ENCODE measurements at places on chromosomes 1 and 21.

GRCh38 chr1:225554216-225554812, 98.6 kb downstream of the ENAH start:
- no peak for DNase-seq

GRCh38 chr21:26935977-26936376, 30.9 kb downstream of the ADAMTS5 start:
- no peak for DNase-seq

DNA sequence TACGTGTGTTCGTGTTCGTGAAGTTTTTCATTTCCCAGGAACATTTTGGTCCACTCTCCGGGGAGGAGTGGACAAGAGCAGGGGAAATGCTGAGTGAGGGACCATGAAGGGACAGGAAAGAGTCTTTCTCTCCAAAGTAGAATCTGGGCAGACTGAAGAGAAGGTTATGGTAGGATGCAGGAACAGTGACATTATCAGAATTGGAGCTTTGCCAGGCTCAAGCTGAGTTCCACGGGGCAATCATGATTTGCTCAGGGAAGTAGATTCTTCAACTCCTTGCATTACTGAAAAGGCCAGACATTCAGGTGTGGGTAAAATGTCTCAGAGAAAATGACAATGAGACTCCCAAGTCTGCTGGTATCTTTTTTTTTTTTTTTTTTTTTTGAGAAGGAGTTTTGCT, 16.6 kb downstream of the ATP1A4 start:
- DNase-seq, result no peak

DNA sequence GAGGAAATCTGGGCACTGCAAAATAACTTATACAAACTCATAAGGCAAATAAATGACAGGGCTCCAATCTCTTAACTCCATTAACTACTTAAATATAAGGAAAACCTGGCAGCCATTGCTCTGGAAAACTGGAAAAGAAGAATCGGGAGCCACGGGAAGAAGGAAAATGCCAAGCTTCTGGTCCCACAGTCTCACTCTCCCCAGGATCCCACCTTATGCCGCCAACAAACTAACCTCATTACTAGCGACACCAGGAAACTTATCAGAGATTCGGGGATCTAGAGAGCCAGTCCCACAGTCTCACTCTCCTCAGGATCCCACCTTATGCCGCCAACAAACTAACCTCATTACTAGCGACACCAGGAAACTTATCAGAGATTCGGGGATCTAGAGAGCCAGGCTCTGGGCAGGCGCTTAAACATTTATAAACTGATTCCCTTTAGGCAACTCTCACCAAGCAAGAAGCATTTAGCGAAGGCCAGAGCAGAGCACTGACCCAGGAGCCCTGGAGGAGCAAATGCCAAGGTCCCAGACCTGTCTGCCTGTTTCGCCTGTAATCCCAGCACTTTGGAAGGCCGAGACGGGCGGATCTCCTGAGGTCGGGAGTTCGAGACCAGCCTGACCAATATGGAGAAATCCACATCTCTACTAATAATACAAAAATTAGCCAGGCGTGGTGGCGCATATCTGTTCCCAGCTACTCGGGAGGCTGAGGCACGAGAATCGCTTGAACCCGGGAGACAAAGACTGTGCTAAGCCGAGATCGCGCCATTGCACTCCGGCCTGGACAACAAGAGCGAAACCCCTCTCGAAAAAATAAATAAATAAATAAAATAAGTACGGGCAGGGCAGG, 720 bp downstream of the PSMB2 start:
- peak; percentile 46 for DNase-seq

DNA sequence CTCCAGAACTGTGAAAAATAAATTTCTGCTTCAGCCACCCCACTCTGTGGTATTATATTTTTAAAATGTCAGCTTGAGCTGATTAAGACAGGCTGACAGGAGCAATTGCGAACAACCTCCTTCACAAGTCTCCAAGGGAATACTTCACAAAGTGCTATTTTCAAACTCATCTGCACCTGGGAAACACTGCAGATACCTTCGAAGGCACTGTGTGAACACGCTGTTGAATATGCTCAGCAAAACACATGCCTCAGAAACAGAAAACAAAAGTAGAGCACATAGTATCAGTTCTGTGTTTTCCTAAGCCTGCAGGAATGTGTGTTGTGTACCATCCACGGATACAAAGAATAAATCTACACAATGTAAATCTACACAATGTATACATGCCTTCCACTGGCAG, 10.6 kb downstream of the TSPAN2 start:
- no peak for DNase-seq

DNA sequence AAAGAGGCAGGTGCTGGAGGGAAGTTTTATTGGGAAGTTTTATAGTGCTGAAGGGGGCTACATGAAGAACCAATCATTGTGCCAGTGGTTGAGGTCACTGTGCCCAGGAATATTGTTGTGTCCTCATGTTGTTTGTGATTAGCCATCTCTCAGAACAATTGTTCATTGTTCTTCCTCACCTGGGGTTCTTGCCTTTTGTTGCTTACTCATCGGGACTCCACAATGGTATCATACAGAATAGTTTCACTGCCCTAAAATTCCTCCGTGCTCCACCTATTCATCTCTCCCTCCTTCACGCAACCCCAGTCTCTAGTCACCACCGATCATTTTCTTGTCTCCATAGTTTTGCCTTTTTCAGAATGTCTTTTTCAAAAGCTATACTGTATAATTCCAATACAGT, 38.9 kb upstream of the CDC14A start:
- DNase-seq, result no peak

GRCh38 chr1:82268826-82269225, 468.1 kb downstream of the ADGRL2 start:
- no peak for DNase-seq

DNA sequence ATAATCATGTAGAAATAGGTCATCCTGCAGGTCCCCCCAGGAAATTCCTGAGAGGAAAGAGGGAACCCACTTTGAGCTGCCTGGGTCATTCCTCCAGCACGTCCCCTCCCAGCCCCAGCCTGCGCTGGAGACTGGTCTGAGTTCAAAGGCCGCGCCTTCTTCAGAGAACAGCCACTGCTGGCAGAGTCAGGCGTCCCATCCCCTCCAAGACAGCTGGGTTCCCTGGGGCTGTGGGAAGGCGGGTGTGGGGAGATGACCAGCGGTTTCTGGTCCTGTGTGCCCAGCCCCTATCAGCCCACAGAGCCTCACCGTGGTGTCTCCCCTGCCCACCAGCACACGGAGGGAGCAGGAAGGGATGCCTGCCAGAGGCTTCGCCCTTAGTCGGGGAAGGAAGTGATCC, 18.0 kb upstream of the TRAPPC10 start:
- DNase-seq, result no peak

DNA sequence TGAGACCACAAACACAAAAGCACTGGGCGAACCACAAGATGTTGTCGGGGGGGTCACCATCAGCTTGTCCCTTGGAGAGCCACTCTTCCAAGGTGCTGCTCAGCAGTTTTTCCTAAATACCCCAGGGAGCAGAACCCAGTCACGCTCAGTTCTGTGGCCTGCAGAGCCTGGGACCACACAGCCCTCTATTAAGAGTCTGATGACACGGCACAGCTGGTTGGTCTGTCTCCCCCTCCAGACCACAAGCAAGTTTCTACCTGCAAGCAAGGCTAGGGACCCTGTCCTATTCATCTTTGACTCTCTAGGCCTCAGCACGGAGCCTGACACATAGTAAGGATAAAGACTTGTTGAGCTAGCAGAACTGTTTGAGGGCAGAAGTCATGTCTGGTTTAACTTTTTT, 28.5 kb downstream of the SLC9A1 start:
- no peak for DNase-seq

DNA sequence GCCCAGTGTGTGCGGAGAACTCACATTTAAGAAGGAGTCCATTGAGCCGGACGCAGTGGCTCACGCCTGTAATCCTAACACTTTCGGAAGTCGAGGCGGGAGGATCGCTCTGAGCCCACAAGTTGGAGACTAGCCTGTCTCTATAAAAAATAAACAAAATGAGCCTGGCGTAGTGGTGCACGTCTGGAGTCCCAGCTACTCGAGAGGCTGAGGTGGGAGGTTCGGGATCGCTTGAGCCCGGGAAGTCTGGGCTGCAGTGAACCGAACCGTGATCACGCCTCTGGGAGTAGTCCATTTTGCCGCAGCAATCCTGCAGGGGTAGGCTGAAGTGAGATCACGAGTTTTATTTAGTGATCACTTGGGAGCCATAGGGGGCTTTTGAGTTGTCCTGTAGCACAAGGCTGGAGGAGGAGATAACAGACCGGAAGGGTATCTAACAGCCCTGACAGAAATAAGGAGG, 497 bp upstream of the FUCA1 start:
- no peak for DNase-seq

GRCh38 chr1:223214261-223214807, 71.3 kb upstream of the TLR5 start:
- DNase-seq, result no peak

DNA sequence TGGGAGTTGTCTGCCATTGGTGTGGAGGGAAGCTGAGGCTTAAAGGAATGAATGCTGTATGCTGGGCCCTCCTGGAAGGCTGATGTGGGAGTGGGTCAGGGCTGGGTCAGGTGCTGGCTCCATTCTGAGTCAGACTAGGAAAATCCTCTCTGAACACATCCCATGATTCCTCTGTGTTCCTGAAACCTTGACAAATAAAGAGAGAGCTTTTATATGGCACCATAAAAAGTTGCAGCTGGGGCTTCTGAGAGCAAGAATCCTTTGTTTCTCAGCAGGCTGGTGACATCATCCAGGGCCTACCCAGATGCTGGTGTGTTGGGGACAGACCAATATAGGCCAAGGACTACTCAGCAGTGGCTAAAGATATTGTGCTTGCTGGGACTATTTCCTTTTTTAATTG, 27.8 kb upstream of the NFASC start:
- DNase-seq, result no peak

- no peak for DNase-seq
These were observed 151.2 kb downstream of the TGFBR3 start for GRCh38 chr1:91734761-91735160.

DNA sequence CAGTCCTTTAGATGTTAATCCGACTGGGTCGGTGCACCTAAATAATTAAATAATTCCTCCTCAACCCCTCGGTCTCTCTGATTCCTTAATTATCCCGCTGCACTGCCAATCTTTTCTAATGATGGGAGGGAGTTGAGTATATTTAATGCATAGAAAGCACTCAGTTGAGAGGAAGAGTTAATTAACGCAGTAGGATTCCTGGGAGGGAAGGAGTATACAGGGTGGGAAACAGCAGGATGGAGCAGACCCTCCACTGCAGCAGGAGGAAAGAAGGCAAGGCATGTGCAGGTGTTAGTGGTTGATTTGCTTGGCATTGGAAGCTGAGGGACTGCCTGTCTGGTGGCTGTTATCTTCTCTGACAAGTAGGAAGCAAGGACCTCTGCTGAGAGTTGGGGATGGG, 9.9 kb upstream of the REN start:
- DNase-seq, result no peak

GRCh38 chr1:203127666-203128430, at the start of gene ADORA1:
ADORA1 (plus strand) TSS chr1:203127726; CDS start chr1:203128842, 1,116 bp downstream.
- peak; percentile 79 for DNase-seq

DNA sequence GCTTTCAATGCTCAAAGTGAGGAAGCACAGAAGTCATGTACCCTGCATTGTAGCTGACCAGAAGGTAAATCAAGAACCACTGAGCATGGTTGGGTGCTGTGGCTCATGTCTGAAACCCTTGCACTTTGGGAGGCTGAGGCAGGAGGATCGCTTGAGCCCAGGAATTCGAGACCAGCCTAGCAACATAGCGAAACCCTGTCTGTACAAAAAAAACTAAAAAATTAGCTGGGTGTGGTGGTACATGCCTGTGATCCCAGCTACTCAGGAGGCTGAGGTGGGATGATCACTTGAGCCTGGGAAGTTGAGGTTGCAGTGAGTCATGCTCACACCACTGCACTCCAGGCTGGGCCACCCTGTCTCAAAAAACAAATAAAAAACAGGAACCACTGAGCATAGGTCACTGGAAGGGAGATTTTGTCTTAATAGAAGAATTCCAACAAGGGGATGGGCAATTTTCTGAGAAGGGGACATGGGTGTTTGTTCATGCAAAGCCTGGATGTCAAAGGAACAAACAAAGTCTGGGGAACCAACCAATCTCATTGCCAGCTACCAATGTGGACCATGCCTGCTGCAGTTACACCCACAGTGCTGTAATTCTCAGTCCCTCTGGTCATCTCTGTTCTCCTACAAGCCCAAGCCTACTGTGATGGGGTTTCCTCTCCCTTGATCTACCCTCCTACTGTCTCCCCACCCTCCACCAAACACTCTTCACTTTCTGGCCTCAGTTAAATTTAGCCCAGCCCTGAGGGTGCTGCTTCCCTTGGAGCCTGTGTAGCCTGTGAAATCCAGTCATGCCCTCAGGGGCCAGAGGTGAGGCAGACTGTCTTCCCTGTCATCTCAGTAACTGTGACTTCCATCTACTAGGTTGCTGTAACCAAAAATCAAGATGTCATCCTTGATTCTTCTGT, 47.9 kb downstream of the ELF3 start:
- DNase-seq, result no peak
